ENCODE measurements at places on chromosomes 6 and 20.
A peak's percentile ranks its signal among the peaks of the same experiment; 100 is the strongest.

GRCh38 chr6:96465321-96465903, 56.2 kb upstream of the UFL1 start:
- H3K4me1 ChIP-seq = peaks cover 11% of the 10 kb centered on the region
- no peaks in the 10 kb centered on the region for H3K36me3 ChIP-seq
- H3K4me3 ChIP-seq = no peak overlapping the region

DNA sequence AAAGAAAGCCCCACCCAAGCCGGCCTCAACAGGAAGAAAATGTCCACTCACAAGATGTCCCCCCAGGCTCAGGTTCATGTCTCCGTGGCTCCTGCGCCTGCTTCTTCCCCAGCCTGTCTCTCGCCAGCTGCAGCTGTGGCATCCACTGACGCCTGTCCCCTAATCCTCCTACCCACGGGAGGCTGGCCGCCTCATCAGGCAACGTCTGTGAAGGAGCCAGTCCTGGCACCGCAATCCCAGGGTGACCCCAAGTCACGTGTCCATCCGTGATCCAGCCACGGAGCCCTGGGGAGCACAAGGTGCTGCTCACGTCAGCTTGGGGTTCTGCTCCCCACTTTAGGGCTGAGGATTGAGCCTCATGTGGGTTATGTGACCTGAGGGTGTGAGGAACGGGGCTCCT, 640.3 kb downstream of the CDH26 start:
- H3K4me1 ChIP-seq = no peaks in the 10 kb centered on the region
- H3K36me3 ChIP-seq = no peaks in the 10 kb centered on the region
- DNase-seq = no peak
- peaks cover 1% of the 10 kb centered on the region for H3K27me3 ChIP-seq
- no peak overlapping the region for H3K27ac ChIP-seq

DNA sequence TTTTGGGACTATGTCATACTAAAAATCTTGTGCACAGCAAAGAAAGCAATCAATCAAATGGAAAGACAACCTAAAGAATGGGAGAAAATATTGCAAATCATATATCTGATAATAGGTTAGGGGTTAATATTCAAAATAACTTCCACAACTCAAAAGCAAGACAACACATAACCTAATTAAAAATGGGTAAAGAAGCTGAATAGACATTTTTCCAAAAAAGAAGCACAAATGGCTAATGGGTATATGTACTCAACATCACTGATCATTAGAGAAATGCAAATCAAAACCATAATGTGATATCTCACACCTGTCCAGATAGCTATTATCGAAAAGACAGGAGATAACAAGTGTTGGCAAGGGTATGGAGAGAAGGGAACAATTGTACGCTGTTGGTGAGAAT, 53.0 kb downstream of the SYCP2L start:
- no peak overlapping the region for H3K4me3 ChIP-seq
- DNase-seq = no peak
- H3K4me1 ChIP-seq = no peaks in the 10 kb centered on the region
- no peak overlapping the region for H3K27ac ChIP-seq

- no peaks in the 10 kb centered on the region for H3K36me3 ChIP-seq
- DNase-seq = no peak
- H3K4me3 ChIP-seq = no peak overlapping the region
- H3K4me1 ChIP-seq = no peaks in the 10 kb centered on the region
Observed at GRCh38 chr6:122997541-122998150, 1.6 kb downstream of the CLVS2 start.

- peaks cover 5% of the 10 kb centered on the region for H3K36me3 ChIP-seq
- H3K4me1 ChIP-seq = peaks cover 10% of the 10 kb centered on the region
Observed at GRCh38 chr20:63556873-63557478, 3.0 kb downstream of the FNDC11 start.

- H3K4me3 ChIP-seq = no peak overlapping the region
- H3K36me3 ChIP-seq = no peaks in the 10 kb centered on the region
- H3K27me3 ChIP-seq = no peaks in the 10 kb centered on the region
- H3K27ac ChIP-seq = no peak overlapping the region
- H3K4me1 ChIP-seq = peaks cover 10% of the 10 kb centered on the region
- DNase-seq = no peak
Observed at GRCh38 chr6:14149739-14150130, 32.2 kb downstream of the CD83 start.

DNA sequence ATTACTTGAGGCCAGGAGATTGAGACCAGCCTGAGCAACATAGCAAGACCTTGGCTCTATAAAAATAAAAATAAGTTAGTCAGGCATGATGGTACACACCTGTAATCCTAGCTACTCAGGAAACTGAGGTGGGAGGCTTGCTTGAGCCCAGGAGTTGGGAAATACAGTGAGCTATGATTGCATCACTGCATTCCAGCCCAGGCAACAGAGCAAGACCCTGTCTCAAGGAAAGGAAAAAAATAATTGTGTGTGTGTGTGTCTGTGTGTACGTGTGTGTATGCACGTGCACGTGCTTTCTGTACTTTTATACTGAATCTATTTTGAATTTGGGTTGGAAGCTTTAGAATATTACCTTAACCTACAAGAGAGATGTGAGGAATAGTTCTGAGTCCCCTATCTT, 58.9 kb downstream of the KIZ start:
- peaks cover 53% of the 10 kb centered on the region for H3K36me3 ChIP-seq
- no peak for DNase-seq
- no peak overlapping the region for H3K4me3 ChIP-seq
- no peaks in the 10 kb centered on the region for H3K4me1 ChIP-seq
- no peak overlapping the region for H3K27ac ChIP-seq

DNA sequence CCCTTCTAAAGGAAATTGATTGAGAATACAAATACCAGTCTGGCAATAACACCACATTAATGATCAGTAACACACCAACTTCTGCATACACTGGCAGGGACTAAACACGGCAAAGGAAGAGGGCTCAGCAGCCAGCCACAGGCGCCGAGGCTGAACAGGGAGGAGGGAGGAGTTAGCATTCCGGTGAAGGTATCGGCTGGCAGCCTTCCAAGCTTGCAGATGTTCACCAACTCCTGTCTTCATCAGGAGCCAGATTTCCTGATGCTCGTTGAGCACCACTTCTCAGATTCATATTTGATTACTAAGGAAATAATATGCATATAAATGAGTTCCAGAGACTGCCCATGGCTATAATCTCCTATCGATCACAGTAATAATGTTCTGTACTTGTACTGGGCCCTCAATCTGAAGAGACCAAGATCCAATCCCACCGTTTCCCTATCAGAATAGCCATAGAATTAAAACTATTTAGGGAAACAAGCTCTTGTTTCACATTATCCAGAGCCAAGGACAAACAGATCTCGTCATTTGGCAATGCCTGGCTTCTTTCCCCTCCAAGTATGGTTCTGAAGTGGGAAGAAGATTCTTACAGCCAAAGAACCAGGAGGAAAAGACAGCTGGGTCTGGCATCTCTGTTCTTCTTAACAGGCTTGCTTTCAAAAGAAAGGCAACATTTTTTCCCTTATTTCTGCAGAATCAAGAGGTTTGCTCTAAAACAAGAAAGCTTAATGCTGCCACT, 42.2 kb downstream of the GFOD1 start:
- peaks cover 30% of the 10 kb centered on the region for H3K4me1 ChIP-seq
- H3K36me3 ChIP-seq = no peaks in the 10 kb centered on the region
- no peak for DNase-seq
- H3K27ac ChIP-seq = peak overlapping the region; percentile 45

- peaks cover 7% of the 10 kb centered on the region for H3K27me3 ChIP-seq
- no peak overlapping the region for H3K4me3 ChIP-seq
- no peak for DNase-seq
- H3K27ac ChIP-seq = no peak overlapping the region
- H3K4me1 ChIP-seq = no peaks in the 10 kb centered on the region
Observed at GRCh38 chr20:745683-746301, 22.5 kb downstream of the SLC52A3 start.

DNA sequence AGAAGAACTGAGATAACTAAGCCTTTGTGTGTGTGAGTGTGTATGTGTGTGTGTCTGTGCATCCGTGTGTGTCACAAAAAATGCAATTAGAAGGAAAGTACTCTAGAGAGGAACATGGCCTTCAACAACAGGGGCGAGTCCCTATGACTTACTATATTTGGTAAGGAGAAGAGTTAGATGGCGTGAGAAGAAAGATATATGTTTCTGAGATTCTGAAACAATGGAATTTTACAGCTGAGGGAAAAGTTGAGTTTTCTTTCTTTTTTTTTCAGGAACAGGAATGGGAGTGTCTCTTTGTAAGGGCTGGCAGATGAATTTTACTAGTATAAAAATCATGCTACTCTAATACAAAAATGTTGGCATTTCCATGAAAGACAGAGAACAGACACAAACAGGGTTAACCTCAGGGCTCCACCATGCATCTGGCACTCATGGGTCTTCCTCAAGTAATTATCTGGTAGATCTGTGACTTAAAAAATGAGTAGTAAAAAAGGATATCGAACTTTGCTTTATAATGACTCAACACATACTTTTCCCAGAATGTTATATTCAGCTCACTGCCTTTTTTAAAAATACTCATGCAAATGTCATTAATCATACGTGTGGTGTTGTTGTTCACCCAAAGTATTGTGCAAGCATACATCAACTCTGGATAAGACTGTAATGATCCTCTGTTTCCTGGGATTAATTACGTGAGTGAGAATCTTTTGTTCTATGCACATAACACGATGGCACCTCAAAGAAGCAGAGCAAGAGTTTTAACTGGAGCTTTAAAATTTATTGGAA, 12.8 kb upstream of the SASH1 start:
- H3K4me1 ChIP-seq = no peaks in the 10 kb centered on the region
- no peak overlapping the region for H3K4me3 ChIP-seq
- DNase-seq = no peak
- peaks cover 15% of the 10 kb centered on the region for H3K27me3 ChIP-seq

DNA sequence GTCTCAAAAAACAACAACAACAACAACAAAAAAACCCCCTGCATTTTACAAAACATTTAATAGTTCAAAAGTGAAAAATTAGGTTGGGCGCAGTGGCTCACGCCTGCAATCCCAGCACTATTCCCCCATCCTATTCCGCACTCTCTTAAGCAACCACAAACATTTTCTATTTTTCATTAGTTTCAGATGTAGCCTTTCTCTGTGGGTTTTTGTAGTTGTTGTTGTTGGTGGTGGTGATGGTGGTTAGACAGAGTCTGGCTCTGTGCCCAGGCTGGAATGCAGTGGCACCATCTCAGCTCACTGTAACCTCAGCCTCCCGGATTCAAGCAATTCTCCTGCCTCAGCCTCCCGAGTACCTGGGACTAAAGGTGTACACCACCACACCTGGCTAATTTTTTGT, 6.4 kb upstream of the GMNN start:
- no peak overlapping the region for H3K4me3 ChIP-seq
- peaks cover 8% of the 10 kb centered on the region for H3K4me1 ChIP-seq
- no peak for DNase-seq
- H3K27me3 ChIP-seq = no peaks in the 10 kb centered on the region
- no peaks in the 10 kb centered on the region for H3K36me3 ChIP-seq

DNA sequence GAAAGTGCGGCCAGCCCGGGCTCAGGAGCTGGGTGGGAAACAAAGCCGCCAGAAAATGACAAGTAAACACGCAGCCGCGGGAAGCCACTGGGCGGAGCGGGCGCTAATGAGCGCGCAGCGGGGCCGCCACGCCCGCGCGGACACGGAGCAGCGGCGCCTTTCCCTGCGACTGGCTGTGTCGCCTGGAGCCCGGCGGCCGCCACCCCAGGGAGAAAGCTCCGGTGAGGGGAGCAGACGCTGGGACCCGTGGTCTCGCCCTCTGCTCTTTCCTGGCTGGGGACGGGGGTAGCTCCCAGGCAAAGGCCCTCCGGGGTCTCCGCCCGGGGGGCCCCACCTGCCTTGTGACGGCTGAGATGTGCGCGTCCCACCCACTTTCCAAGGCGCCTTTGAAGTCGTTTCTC, 54.9 kb downstream of the PRR18 start:
- peak overlapping the region; percentile 84 for H3K4me3 ChIP-seq
- peaks cover 32% of the 10 kb centered on the region for H3K4me1 ChIP-seq
- no peaks in the 10 kb centered on the region for H3K27me3 ChIP-seq
- H3K36me3 ChIP-seq = no peaks in the 10 kb centered on the region

- H3K36me3 ChIP-seq = no peaks in the 10 kb centered on the region
- no peak for DNase-seq
- no peak overlapping the region for H3K27ac ChIP-seq
- no peaks in the 10 kb centered on the region for H3K27me3 ChIP-seq
- H3K4me1 ChIP-seq = no peaks in the 10 kb centered on the region
Observed at GRCh38 chr6:136403110-136403980, 113.7 kb upstream of the BCLAF1 start.

DNA sequence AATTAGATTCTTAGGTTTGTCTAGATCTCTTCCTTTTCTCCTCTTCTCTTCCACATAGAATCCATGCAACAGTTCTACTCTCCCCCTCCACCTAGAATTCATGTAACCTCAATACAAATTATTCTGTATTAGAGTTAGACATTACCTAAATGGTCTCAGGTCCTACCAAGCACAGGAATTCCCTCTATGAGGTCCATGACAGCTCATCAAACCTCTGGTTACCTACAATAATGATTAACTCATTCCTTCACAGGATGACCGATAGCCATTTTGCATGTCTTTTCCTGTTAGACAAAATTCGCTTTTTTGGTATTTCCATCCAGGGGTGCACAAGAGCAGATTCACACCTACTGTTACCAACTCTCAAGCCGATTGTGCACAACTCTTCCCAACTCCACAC, 27.4 kb upstream of the BMP2 start:
- no peak for DNase-seq
- H3K27ac ChIP-seq = no peak overlapping the region
- H3K4me3 ChIP-seq = no peak overlapping the region

DNA sequence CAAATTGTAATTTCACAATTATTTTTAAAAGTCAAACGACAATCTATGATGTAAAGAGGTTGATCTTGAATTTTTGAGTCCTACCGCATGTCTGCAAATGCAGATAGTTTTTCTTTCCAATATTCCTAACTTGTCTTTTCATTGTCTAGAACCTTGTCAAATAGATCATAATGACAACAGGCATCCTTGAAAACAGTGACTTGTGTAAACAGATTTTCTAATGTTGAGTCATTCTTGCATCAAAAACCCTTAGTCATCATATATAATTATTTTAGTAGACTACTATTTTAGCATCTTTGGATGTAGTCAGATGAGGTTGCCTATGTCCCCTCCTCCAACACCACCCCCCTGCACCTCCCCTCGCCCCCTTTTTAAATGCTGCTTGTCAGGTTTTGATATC, 43.8 kb downstream of the BMP6 start:
- H3K36me3 ChIP-seq = no peaks in the 10 kb centered on the region
- no peak for DNase-seq
- H3K27ac ChIP-seq = no peak overlapping the region
- no peak overlapping the region for H3K4me3 ChIP-seq
- H3K27me3 ChIP-seq = peaks cover 3% of the 10 kb centered on the region
- no peaks in the 10 kb centered on the region for H3K4me1 ChIP-seq

DNA sequence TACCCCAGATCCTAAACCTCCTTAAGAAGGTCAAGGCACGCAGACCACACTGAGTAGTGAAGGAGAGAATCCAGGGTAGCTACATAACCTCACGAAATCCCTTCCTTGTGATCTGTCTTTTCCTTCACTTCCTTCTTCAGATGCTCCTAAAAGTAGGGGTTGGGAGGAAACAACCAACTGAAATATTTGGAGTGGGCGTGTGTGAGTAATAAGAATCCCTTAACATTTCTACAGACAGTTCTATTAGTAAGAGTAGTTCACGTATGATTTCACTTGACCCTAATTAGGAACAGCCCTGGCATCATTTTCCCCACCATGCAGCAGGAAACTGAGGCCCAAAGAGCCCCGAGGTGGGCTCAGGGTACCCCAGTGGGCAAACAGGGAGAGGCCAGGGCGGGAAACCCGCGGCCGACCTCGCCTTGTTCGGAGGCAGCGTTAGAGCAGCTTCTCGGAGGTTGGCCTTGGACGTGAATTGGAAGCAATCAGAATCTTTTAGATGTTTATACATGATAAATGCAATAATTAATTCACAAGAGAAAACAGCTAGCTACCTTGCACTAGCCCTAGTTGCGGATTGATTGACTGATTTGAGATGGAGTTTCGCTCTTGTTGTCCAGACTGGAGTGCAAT, 859 bp upstream of the RAE1 start:
- no peaks in the 10 kb centered on the region for H3K36me3 ChIP-seq
- DNase-seq = no peak
- no peaks in the 10 kb centered on the region for H3K27me3 ChIP-seq
- peak overlapping the region; percentile 7 for H3K27ac ChIP-seq
- peaks cover 25% of the 10 kb centered on the region for H3K4me1 ChIP-seq
- H3K4me3 ChIP-seq = peak overlapping the region; percentile 65
